Activated T-helper 1 cell treated with anti-CD3 and anti-CD28 coated beads, Interleukin-12 subunit alpha, Interleukin-12 subunit beta, Interleukin-2, Interleukin-4 antibody, amounts not matched to agents 30 ng/mL and 10 ng/mL and 1 ng/mL, durations not matched to agents 14 hours and 24 hours and 36 hours (primary cell): ENCODE measurements at places on chromosomes 6 and 20.

GRCh38 chr20:34110745-34111641 is 1.1 kb downstream of the EIF2S2 start:
- no peak for DNase-seq

DNA sequence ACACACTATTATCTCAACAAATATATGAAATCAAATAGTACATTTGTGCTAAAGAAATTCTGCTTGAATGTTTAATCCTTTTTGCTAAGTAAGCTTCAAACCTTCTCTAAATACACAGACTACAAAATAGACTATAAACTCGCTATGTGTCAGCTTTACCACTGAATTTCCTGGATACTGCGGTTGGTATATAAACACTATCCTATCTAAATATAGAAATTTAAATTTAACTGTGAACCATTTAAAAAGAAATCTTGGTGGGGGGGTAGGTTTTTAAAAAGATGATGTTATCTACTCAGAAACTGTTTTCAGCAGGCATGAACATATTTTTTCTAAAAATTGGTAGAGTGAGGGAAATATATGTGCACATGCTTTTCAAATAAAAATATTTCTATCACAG is 306.5 kb upstream of the RUNX2 start:
- no peak for DNase-seq

GRCh38 chr6:139847457-139847813 is 473.0 kb upstream of the CITED2 start:
- DNase-seq = no peak

DNA sequence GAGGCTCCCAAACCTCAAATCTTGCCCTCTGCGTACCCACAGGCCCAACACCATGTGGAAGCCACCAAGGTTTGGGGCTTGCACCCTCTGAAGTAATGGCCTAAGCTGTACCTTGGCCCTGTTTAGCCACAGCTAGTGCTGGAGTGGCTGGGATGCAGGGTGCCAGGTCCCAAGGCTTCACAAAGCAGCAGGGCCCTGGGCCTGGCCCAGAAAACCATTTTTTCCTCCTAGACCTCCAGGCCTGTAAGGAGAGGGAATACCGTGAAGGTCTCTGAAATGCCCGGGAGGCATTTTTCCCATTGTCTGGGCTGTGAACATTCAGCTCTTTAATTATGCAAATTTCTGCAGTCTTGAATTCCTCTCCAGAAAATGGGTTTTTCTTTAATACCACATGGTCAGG is 223.7 kb upstream of the CCN2 start:
- no peak for DNase-seq
